ENCODE measurements at places on chromosomes 12 and 14.

DNA sequence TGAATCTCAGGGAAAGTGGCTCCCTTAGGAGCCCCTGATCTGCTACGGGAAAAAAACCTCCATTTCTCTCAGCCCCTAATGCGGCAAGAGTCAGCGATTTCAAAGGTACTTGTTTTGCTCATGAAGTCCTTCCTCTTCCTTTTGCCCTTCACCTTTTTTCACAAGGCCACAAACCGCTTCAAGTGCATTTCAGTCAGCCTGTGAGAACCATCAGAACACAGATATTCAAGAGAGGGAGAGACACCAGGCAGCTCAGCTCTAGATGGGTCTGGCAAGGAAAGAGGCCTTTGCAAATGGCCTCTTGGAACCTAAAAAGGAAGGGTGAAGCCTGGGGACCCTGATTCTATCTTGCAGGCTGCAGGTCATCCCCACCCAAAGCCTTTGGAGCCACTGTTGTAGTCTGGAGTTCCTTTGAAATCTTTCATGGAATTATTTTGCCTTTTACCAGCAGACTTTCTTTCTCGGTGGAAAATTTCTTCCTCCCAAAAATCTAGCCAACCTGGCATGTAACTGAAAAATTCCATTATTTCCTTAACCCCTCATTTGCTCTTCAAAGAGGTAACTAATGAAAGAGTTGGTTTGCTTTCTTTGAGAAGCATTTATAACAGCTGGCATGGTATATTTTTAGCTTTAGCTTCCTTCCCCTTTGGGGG is 145.0 kb downstream of the SAMD4A start:
- no peak for DNase-seq

GRCh38 chr12:93846936-93847516 is 169.9 kb downstream of the CRADD start:
- no peak for DNase-seq

DNA sequence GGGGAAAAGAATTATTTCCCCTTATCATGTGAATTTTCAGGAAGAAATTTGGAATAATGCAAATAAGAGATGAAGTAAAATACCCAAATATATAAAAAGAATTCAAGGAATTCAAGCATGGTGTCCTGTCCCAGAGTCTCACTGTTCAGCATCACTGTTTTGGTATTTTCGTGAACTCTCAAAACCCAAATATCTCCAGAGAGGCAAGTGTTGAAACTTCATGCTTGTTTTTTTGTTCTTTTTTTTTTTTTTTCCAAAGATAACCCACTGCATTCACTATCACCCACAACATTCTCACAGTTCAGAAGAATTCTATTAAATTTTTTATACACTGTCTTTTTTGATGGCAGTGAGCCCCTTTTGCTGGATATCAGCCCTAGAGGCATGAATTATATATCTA is 354.9 kb downstream of the DIO2 start:
- no peak for DNase-seq

DNA sequence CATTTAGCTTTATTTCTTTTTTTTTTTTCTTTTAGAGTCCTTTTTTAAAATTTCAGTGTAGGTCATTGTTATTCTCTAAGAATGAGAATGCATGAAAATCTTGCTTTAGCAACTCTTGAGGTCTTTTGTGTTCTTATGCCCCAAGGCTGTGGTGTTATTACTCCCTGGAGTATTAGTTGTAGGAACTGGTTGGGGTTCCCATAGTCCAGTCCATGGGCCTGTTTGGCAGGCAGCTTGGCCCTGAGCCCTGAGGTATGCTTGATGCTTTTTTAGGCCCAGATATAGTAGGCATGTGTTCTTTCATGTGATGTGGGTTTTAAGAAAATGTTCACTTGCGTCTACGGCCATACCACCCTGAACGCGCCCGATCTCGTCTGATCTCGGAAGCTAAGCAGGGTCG is 1.6 kb downstream of the FAM234B start:
- no peak for DNase-seq

DNA sequence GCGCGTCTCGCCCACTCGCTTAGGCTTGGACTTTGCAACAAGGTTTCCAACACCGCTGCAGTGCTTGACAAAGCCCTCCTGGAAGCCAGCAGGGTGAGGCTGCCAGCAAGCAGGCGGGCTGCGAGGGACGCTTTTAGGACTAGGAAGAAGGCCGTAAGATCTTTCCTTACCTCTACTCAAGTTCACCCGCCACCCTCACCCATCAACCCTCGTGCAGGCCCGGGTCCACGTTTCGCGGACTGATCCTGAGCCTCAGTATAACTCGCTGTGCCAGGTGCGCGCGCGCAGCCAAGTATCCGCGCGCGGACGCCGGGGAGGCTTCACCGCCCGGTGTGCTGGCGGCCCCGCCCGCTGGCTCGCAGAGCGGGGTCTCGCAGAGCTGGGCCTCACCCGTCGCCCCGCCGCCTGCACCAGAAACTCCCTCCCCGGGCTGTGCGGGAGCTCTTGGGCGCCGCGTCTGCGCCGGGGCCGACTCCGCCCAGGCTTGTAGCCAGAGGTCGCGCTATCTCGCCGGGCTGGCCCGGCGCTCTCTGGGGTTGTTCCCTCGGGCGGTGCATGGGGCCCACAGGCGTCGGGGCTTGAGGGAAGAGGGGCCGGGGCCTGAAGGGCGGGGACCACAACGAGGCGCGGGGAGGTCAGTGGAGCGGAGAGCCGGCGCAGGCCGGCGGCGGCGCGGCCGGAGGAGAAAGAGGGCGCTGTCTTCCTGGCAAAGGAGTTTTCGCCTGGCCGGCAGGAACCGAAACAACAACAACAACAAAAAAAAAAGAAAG is 7.6 kb upstream of the SIX1 start:
- peak; percentile 51 for DNase-seq

- no peak for DNase-seq
Observed at GRCh38 chr12:89236748-89237383, 115.4 kb downstream of the DUSP6 start.

DNA sequence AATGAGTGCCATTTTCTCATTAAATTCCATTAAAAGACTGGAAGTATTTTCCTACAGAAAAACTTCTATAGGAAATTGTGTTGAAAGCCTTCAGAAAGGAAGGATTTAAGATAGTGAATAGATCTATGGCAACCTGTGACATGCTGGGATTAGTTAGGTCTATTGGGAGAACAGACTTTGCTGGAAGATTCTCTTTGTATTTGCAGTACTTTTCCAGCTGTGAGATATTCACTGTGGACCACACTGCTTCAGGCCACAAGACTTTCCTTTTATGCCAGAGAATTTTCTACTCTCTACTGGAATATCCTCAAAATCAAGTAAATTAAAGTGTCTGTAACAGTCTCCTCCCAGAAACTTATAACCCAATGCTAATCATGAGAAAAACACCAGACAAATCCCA is 136.2 kb downstream of the MYRFL start:
- DNase-seq = no peak

GRCh38 chr14:71665781-71666180 is 266.4 kb upstream of the RGS6 start:
- no peak for DNase-seq

DNA sequence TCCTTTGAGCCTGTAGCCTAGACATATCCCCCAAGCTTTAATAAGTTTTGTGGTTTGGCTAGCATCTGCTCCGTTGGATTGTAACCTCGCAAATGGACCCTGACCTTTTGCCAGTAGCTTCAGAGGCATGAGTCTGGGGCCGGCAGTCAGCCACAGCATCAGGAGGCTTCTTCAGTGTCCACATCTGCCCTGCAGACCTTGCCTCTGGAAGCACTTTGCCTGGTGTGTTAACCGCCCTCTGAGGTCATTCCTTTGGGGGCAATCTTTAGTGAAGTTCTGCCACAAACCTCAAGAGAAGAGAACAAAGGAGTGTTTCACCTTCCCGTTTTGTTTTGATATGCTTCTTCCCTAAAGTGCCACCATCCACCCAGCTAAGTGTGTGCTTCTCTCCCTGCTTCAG is 71.4 kb downstream of the GNS start:
- no peak for DNase-seq

- no peak for DNase-seq
Observed at GRCh38 chr12:117134721-117135120, 35.5 kb upstream of the TESC start.

- no peak for DNase-seq
Observed at GRCh38 chr12:111150360-111150759, 218.5 kb downstream of the PHETA1 start.

DNA sequence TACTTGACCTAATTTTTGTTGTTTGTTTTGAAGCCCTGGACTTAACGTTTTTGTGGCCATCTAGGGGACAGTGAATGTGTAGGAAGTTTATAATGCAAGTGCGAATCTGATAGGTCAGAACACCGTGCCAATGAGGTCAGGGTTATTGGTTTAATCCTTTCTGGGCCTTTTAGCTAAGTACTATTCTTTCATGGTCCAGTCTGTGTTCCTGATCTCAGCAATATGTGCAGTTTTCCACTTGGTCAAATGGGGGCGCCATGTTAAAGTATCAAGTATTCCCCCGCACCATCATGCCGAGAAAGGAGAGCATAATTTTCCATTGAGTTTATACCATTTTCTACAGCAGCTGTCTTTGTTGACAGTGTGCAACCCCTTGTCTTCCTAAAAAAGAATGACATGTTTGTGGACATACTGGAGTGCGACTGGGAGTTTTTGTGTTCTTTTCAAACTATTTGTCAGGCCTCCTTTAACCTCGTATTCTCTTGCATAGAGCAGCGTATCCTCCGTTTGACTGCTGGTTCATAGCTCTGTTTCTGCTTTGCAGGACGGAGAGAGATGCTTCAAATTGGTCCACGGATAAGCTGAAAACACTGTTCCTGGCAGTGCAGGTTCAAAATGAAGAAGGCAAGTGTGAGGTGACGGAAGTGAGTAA is 1.3 kb downstream of the AHSA1 start:
- peak; percentile 77 for DNase-seq

- DNase-seq = no peak
Observed at GRCh38 chr12:114729731-114730130, 45.8 kb upstream of the TBX3 start.

All from NCI-H82 (cell line).